ENCODE measurements at places on chromosomes 1 and 21.

- peak; percentile 35 for DNase-seq
Observed at GRCh38 chr1:62687421-62687902, 724 bp downstream of the DOCK7 start.

DNA sequence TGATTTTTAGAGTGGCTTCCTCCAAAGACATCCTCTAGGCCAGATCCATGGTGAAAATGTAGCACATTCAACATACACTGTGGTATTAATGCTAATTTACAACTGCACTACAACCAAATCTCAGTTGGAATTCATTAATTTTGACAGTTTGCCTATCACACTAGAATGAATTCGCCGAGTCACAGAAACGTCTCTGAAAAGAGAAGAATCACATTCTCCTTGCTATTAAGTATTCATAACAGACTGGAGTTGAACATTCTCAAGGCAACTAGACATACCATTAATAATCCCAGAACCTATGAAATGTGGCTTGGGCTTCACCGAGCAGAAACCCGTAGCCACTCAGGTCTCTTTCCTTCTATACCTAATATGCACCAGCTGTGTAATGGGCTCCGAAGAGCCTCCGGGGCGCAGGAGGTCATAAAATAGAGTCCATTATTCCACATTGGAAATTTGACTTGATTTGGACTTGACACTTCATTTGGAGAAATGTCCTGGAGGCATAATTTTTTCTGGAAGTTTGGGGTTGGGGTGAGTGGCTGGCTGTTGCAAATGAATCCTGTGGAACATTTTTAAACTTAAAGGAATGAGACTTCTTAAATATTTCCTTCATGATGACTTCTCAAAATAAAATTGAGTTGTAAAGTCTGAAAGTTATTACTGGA lies 117.1 kb downstream of the DSCAM start:
- no peak for DNase-seq

DNA sequence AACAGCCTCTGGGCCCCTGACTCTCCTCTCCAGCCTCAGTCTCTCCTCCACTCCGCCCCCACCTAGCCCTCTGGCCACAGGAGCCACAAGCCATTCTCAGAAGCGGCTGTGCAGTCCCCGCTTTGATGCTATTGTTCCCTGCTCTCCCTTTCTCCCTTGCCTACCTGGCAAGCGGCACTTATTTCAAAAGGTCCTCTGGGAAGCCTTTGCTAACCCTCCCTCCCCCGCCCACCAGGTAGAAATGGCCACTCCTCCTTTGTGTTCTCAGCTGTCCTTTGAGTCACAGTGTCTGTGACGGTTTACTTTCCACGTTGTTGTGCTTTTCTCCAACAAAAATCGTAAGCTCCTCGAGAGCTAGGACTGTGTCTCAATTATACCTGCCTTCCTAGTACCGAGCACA lies 338.4 kb upstream of the PROX1 start:
- DNase-seq: no peak

DNA sequence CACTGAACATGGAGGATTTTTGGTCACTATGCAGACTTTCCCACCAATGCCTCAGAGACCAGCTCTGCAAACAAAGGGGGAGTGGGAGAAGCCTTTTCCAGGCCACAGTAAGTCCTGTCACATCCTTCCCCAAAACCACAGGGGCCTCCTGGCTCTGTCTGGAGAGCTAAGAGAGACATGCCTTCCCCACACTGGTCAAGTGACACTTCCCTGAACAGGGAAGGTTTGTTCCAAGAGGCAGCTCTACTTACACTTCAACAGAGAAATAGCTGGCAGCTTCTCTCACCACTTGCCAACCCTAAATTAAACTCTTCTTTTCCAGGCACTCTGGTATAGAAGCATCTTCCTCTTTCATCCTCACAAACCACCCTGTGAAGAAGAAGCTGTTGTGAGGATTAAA lies 39.7 kb downstream of the EDN2 start:
- no peak for DNase-seq

DNA sequence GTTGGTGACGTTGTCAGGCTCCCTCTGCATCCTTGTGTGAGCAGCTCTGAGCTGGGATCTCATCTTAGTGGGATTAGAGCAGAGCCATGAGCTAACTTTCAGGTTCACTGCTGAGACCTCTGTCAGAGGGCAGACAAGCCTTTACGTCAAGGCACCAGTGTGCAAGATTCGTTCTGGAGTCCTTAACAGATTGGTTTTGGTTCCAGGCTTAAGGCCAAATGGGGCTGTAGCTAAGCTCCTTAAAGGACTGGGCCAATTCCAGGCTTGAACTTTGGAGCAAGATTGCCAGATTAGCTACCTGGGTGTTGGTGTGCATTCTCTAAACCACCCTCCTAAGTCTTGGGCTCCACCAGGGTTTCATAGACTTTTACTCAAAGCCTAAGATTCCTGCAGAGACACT lies 52.6 kb upstream of the PDC start:
- no peak for DNase-seq

DNA sequence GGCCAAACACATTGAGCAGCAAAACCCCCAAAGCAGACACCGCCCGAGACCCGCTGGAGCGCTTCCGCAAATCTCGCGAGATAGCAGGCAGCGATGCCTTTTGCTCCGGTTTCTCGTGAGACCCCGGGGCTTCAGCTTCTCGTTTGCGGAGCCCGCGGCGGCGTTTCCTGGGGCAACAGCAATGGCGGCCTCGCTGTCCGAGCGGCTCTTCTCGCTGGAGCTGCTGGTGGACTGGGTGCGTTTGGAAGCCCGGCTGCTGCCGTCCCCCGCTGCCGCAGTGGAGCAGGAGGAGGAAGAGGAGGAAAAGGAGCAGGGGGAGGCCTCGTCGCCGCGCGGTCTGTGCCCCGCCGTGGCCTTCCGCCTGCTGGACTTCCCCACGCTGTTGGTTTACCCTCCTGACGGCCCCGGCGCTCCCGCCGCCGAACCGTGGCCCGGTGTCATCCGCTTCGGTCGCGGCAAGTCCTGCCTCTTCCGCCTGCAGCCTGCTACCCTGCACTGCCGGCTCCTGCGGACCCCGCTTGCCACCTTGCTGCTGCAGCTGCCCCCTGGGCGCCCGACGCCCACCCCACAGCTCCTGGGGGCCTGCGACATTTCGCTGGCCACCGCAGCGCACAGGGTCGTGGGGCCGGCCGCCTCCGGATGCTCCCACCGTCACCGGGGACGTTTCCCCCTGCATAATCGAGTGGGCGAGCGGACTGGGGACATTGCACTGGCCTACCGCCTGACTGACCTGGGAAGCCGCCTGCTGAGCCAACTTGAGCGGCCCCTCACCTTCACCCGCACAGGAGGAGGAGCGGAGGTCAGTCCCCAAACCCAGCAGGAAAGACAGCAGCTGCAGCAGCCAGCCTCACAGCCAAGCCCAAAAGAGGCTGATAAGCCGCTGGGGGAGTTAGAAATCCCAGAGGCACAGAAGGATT lies at the start of gene MAP10:
Gene MAP10, plus strand, starts transcription at position 148 of the 917 bp plus-strand sequence. Its CDS starts 34 bp downstream, at position 182.
- peak; percentile 74 for DNase-seq

- DNase-seq: no peak
Observed at GRCh38 chr21:17789656-17790055, 29.5 kb downstream of the C21orf91 start.

DNA sequence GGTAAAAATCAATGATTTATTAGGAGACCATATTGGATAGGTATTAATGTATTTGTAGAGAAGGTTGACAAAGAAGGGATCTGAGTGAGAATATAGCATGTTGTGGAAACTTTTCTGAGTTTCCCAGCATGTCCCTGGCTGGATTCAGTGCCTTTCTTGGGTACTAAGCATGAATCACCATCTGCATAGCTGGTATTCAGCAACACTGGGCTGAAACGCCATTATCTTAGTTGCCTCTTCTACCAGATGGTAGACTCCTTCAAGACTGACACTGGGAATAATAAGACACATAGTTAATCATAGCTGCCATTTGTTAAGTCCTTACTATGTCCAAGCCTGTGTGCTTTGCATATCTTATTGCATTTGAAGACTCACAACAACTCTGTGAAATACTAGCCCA lies 45.5 kb downstream of the ATP5PF start:
- peak; percentile 37 for DNase-seq

- no peak for DNase-seq
Observed at GRCh38 chr1:193068013-193068412, 8.6 kb downstream of the RO60 start.

Measured in AG10803 (cell line).